Activated T-helper 1 cell treated with anti-CD3 and anti-CD28 coated beads, Interleukin-12 subunit alpha, Interleukin-12 subunit beta, Interleukin-2, Interleukin-4 antibody, amounts not matched to agents 30 ng/mL and 10 ng/mL and 1 ng/mL, durations not matched to agents 14 hours and 24 hours and 36 hours (primary cell): ENCODE measurements at places on chromosomes 3 and 15. TPM values are rescaled to one million over a fixed set of nuclear protein-coding genes. Genes with fewer than 3 reads are reported as not detected.

Gene PLOD2
- 1.4 and 2.0 TPM in 2 replicates for total RNA-seq

GRCh38 chr3:87272718-87273341 lies 3.6 kb downstream of the POU1F1 start:
- DNase-seq, result no peak

GRCh38 chr3:46289966-46290365 lies 47.7 kb downstream of the CCR3 start:
- DNase-seq, result no peak

GRCh38 chr3:195573611-195574496 lies 9.9 kb downstream of the APOD start:
- no peak for DNase-seq

DNA sequence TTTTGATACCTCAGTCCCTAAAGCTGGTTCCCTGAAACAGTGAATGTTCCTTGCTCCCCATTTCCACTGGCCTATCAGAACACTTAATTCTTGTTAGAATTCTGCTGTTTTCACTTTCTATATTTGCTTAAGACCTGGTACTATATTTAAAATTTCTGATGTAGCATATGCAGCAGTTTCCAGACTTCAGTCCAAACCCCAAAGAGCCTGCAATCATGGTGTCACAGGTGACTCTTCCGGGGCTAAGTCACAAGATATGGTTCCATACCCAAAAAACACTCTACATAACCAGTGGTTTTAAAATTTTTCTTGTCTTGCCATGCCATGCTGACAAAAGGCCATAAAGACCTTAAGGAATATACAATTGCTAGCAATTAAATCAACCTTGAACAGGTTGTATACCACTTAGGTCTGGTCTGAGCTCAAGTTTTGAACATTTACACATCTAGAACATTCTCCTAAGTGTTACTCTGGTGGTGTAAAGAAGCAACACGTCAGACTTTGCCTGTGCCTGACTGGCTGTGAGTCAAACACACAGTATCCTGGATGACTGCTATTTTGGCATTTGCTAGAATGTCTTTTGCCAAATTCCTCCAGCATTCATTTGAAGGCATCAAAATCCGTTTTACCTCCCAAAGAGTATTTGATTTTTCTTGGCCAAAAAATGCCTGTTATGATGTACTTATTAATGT lies 160.0 kb downstream of the FRMD5 start:
- no peak for DNase-seq

- DNase-seq, result no peak
Observed at GRCh38 chr3:122458992-122459391, 43.1 kb upstream of the WDR5B start.

DNA sequence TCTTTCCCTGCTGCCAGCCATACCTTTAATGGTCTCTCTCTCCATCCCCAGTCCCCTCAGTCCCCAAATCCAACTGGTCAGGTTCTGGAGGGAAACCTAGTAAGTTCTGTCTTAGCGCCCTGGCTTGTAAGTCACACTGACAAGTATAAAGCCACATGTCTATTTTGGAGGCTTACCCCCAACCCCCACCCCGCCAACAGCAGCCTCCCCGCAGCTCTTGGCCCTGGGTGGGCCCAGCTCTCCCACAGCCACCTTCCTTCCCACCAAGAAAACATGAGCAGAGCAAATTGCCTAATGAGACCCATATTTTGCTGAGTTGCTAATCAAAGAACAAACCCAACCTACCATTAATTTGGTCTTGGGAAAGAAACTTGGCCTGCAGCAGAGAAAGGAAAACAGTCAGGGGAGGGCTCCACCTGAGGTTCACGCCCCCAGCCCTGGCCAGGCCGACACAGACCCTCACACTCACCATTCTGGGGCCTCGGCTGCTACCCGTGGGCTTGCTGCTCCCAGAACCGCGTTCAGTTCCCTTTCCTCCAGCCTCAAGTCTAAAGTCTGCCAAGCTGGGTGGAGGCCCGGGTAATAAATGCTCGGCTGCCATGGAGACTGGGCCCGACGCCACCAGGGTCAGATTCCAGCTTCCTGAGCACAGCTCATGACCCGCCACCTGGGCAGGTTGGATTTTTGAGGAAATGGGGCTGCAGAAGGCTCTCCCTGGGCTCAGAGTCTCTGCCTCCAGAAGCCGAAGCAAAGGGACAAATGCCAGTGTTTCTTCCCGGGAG lies at the start of gene CALML4:
CALML4 (minus strand) TSS at position 557 of the 782 bp plus-strand sequence; CDS start at position 472, 85 bp downstream.
- no peak for DNase-seq

GRCh38 chr15:99105514-99106341 lies 848 bp downstream of the SYNM start:
- DNase-seq, result peak; percentile 46

- DNase-seq, result no peak
Observed at GRCh38 chr3:172542999-172543398, 19.8 kb upstream of the TNFSF10 start.

Gene MESP2
- total RNA-seq, result 0.10 TPM in 1 of 2 replicates, not detected in the other

Gene COL8A1
- total RNA-seq, result 0.08 TPM in 1 of 2 replicates, not detected in the other

DNA sequence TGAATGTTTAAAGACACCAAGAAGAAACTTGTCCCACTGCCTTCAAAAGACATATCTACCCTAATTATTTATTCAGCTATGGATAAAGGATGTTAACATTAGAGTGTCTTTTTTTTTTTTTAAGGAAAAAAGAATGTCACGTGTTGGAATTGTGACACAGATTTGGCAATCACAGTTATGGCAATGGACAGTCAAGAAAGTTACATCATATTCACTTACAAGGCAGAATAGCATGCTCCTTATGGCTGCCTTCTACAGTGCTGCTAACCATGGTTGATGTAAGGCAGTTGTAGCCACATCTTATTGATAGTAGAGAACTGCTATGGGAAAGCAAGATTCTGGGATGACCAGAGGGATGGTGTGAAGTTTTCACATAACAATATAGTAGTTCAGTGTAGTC lies 128.8 kb upstream of the ZBTB20 start:
- no peak for DNase-seq

Gene NUSAP1
- total RNA-seq, result 112 and 117 TPM in 2 replicates

Gene TRH
- total RNA-seq, result not detected in 2 replicates

- no peak for DNase-seq
Observed at GRCh38 chr3:8911781-8912180, 51.5 kb downstream of the RAD18 start.

- DNase-seq, result no peak
Observed at GRCh38 chr3:123094516-123095313, 27.9 kb downstream of the PDIA5 start.

DNA sequence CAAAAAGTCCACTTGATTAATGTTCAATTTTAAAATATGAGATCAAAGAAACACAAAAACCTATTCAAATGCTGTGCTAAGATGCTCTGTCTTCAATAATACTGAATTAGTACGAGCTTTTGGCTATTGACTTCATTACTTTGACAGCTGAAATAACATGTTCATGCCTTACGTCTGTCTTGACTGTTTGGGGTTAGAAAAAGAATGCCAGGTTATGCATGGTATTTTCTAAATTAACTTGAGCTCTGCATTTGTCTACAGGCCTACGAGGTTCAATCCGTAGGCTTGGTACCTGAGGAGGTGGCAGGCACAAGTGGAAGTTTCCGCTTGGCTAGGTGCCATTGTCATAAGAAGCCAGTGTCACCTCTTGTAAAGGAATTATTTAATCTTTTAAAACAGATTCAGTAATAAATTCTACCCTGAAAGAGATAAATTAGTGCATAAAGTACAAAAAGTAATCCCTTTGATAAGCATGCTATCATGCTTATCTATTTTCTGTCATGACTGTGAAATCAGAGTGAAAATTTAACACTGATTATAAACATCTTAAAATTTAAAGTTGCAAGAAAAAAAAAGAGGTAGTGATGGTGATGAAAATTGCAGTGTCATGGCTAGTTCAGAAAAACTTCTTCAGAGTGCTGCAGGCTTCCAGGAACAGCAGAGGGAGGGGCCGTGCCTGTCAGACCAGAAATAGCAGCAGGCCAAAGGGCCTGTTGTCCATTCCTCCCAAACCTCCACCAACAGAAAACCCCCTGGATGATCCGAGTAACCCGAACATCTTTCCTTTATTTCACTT lies 115.7 kb downstream of the ARRDC4 start:
- no peak for DNase-seq

Gene ERICH6
- not detected in 2 replicates for total RNA-seq

DNA sequence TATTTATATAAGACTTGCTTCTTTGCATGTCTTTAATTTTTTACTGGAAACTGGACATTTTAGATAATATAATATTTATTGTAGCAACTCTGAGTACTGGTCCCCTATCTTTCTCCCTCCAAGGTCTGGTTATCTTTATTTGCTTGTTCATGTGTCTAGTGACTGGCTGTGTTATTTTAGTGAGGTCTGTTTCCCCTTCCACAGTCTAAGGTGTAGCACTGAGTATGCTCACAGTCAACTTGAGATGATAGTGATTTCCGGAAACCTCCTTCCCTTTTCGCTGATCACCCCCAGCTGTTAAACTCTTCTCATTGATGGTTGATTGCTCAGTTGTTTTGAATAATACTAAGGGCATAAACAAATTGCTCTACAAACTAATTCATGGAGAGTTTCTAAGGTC lies 37.0 kb downstream of the PCNP start:
- no peak for DNase-seq

DNA sequence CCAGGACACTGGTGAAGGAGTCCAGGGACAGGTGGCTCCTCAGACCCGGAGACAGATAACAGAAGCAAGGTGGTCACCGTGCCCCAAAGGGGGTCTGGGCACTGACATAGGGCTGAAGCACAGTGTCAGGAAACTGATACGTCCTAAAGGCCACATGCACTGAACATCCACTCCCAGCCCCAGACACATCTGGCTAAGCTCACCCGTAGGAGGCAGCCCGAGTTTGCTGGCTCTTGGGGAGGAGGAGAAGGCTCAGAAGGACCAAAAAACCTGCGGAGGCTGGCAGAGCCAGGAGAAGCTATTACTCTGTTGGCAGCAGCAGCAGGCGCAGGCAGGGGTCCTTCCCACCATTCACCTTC lies 1.2 kb downstream of the CACNA2D2 start:
- DNase-seq, result no peak

- no peak for DNase-seq
Observed at GRCh38 chr3:178304758-178305467, 231.3 kb upstream of the KCNMB2 start.

DNA sequence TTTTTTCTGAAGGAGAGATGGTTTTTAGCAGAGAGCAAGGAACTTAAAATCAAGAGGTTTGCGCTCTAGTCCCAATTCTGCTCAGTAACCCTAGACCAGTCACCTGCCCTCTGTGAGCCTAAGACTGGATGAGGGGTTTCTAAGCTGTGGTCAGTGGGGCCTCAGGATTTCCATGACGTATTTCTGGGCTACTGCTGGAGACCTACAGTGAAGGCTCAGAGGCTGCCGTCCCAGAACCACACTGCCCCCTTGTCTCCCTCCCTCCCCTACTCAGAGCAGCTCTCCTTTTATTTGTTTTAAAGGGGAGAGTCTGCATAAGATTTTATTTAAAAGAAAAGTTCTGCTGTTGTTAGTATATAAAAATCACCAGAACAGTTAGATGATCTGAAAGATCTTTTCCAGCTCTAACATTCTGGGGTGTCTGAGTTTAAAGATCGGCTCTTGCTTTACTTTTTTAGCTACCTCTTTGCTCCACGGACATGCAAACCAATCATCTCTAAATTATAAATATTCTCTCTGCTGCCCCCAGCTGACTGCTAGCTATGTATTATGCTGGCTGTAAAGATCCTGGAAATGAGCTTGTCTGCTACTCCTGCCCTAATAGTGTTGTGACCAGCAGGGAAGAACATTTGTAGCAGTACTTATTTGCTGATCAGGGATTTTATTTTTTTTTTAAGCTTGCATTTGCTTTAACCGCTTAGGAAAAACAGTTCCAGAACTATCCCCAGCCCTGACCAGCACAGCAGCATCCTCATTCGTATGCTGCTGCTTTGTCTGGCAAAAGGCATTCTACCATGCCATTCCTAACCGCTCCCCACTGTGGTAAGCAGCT lies 28.6 kb upstream of the NDUFB4 start:
- no peak for DNase-seq

- no peak for DNase-seq
Observed at GRCh38 chr15:58952751-58953150, 19.3 kb upstream of the SLTM start.

- no peak for DNase-seq
Observed at GRCh38 chr3:127569160-127569559, 21.4 kb downstream of the TPRA1 start.

DNA sequence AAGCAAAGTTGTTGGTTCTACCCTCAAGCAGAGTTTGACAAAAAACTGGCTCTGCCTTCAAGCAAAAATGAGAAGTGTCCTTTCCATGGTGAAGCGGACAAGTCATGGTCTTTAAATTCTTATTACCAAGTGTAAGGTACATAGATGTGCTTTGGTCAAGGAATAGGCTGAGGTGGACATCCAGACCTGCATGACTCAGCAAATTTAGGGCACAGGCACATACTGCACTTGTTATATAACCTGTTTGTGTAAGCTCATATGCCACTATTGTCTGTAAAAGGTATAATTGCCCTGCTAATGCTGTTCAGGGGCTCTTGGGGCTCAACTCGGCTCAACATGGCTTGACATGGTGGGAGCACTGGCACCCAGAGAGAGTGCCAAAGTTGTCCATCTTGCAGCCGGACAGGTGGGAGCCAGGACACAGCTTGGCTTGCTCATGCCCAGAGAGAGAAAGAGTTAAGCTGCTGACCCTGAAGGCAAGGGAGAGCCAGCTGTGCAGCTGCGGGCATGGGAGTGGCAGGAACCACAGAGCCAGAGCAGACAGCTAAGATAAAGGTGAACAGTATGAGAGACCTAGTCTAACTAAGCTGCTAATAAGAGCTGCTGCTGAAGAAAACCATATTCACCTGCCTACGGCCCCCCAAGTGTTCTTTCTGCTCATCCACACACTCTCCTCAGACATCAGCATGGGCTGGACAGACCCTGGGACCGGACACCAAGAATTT lies 17.7 kb downstream of the MCCC1 start:
- DNase-seq, result no peak

- peak; percentile 63 for DNase-seq
Observed at GRCh38 chr3:9168241-9168741, 81.2 kb downstream of the SRGAP3 start.

Gene PLA1A
- 0.22 and 0.29 TPM in 2 replicates for total RNA-seq

Gene TMEM87A
- total RNA-seq, result 42.3 and 46.2 TPM in 2 replicates

GRCh38 chr15:70090436-70091296 lies 7.1 kb downstream of the TLE3 start:
- no peak for DNase-seq

Gene CDHR4
- total RNA-seq, result not detected in 2 replicates

DNA sequence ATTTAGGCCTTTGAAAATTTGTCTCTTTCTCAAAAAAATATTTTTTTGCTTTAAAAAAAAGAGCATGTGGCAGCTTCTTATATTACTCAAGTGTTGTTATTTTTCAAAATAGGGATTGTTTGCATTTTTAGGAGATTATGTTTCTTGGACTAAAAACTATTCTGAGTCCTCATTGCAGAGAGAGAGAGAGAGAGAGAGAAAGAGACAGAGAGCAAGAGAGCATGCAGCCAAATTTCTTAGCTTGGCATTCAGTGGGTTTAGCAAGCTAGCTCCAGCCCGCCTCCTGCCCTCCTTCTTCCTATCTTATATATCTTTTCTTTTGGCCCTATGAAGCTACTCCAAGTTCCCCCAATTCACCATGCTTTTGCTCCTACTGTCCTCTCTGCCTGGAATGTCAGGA lies 55.7 kb downstream of the CEMIP start:
- DNase-seq, result no peak

DNA sequence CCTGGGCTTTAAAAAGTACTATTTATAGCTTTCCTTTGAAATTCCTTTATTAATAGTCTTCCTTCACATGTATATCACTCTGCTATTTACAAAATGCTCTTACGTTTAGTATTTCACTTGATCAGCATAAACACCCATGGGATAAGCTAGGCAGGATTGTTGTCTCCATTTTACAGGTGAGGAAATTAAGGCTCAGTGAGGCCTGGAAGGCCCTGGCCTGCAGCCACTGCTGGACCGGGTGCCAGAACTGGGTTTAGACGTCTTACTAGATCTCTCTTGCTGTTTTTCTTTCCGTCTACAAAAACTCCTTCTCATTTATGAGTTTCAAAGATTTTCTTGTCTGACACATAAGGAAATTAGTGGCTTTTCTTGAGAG lies 236.4 kb downstream of the LPP start:
- DNase-seq, result no peak
